ENCODE measurements at places on chromosomes 3 and 15.

DNA sequence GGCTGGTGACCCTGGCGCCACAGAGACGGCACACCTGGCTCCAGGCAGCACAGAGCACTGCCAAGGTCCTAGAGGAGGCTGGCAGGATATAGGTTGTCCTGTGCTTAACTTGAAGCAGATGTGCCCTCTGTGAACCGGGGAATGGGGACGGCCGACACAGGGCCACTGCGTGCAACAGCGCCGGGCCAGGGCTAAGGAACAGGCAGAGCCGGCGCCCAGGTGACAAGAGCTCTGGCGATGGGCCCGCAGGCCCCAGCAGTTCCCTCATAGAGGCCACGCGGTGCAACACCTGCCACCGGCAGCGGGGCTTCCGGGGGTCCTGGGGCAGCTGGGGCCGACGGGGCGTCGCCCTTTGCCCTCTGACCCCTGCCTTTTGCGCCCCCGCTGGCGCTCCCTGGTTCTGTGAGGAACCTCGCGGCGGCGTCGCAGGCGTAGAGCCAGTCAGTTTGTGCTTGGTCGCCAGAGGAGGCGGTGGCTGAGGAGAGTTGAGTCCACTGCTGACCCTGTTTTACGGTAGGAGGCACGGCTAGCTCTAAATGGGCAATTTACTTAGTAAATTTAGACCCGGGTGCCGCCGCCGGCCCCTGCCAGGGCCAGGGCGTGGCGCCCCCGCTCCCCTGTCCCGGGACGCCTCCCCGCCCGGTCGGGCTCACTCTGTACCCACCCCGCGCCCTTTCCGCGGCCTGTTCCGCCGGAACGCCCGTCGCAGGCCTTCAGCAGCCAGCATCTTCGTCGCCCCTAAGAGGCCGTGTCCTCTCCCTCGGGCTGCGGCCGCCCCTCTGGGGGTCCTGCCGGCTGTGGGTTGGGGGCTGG, at the start of gene NPAP1:
Gene NPAP1, plus strand, starts transcription at position 444 of the 813 bp plus-strand sequence. Its CDS starts 93 bp downstream, at position 537.
- DNase-seq: no peak

DNA sequence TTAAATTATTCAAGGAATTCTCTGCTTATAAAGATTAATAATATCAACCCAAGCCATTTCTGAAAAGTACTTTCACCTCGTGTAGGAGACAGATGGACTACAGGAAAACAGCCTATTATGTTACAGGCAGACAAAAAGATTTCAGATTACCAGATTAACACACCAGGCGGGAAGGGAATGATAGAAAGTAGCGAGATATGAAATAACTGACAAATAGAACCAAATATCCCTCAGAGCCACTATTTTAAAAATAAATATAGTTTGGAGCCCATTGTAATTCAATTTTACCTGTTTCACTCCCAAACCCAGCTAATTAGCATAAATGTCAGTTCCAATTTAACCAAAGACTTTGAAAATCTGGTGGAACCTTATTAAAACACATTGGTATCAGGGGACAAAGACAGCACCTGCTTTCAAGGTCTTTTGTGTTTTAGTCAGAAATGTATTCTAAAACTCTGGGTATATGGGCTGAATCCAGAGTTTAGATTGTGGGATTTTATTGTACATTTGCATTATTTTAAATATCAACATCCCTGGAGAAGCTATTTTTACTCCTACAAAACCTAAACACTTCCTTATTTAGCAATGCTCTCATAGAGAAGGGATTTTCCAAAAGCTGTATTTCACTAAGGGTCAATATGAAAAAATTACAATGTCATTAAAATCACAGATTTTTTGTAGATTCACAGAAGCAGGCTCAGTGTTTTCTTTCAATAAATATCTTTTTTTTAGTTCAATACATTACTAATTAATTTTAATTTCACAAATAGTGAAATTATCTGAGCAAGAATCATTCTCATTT, 138.4 kb downstream of the TNIK start:
- no peak for DNase-seq

GRCh38 chr15:34640661-34641060, 57.2 kb upstream of the GOLGA8B start:
- no peak for DNase-seq

DNA sequence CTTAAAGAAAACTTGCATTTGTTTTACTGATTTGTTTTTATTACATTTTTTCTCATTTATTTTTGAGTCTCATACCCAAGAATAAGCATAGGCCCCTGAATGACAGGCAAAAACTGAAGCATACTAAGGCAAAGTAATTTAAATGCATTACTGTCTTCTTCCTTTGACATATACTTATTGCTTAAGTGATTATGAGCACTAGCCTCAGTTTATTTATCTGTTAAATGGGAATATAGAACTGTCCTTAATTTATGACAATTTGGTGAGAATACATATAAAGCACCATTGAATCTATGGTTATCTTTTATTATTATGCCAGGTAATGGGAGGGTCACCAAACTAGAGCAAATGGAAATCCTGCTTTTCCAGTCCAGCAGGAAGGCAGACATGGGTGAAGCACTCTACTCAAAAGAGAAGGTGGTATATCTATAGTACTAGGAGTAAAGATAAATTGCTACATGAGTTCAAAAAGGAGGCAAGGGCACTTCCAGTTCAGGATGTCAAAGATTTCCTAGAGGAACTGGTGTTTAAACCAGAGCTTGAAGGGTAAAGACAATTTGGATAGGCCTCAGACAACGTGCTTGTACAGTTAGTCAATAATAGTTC, 435.0 kb downstream of the FOXP1 start:
- no peak for DNase-seq

- no peak for DNase-seq
Observed at GRCh38 chr3:179233043-179233442, 17.9 kb downstream of the KCNMB3 start.

DNA sequence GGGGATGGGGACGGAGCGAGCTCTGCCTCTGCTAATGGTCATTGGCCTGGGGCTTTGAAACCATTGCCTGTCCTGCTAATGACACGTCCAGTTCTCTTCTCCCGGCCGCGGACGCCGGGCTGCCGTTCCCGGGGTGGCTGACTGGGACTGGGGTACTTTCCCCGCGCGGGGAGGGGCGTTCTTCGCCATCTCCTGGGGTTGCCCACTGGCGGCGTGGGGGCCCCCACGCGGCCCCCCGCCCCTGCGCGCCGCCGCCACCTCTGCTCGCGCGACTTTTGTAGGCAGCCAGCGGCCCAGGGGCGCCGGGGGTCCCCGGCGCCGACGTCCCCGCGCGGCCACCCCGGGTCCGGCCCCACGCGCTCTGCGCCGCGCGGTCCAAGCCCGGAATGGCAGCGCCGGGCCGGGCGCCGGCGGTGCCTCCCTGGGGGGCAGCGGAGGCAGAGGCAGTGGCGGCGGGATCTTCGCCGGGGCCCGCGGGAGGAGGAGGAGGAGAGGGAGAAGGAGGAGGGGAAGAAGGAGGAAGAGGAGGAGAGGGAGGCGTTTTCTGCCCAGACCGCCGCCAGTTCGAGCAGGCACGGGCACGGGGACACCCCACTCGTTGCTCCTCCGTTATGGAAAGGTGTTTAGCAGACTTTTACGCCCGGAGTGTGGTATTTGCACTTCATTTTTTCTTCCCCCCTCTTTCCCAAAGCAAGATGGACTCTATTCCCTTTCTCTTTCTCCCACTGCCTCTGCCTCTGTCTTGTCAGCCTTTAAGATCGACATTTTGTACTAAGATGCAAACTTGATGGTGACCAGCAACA, 2.3 kb downstream of the BBX start:
- DNase-seq: peak; percentile 22

DNA sequence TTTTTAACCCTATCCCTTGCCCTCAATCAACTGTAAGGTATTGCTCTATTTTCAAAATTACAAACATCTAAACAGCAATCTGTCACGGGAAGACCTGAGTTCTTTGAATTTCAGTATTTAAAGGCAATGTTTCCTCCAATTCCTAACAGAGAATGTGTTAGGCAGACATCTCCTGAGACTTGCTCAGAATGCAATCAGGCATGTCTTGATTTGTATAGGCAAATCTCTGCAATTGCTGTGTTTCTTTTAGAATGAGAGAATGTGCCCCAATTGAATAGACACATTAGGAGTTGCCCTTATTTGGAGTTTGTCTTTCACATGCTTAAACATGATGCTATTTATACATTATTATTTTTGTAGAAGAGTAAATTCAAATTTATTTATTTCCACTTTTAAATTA, 205.6 kb downstream of the CADM2 start:
- DNase-seq: no peak

DNA sequence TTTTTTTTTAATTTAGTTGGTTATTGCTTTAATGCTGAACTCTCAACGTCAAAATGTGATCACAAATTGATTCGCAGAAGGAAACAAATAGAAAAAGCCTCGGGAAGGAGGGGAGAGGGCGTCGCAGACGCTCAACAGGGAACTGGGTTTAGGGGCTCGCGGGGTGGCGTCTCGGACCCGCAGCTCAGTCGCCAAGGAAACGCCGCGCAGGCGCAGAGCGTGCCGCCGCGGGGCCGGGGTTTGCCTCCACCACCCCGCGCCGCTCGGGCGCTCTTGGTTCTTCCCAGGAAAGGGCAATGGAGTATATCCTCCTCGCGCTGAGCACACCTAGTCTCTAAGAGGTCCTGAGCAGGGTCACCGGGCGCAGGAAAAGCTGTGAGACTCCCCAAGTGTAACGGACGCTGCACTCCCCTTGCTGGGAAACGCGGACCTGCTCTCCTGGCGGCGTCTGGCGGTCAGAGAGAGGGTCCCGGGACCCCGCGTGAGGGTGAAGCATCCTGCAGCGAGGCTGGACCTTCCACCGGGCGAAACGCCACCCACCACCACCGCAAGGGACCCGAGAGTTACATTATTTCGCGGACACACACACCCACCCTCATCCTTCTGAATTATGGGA, 753 bp downstream of the PLCH1 start:
- DNase-seq: peak; percentile 82

GRCh38 chr3:141448606-141449220, 38.1 kb upstream of the RASA2 start:
- DNase-seq: no peak

- DNase-seq: no peak
Observed at GRCh38 chr15:100980410-100981046, 61.4 kb downstream of the LRRK1 start.

GRCh38 chr15:81056304-81056703, 55.6 kb downstream of the TLNRD1 start:
- DNase-seq: no peak

All from 8988T (cell line).